Left renal pelvis (tissue), 4 donors: ENCODE measurements at places on chromosomes 16 and 17.

- DNase-seq = no peak
Observed at GRCh38 chr16:80614908-80615671, 74.3 kb downstream of the DYNLRB2 start.

GRCh38 chr16:31487071-31487719 is 4.3 kb downstream of the SLC5A2 start:
- no peak for DNase-seq

DNA sequence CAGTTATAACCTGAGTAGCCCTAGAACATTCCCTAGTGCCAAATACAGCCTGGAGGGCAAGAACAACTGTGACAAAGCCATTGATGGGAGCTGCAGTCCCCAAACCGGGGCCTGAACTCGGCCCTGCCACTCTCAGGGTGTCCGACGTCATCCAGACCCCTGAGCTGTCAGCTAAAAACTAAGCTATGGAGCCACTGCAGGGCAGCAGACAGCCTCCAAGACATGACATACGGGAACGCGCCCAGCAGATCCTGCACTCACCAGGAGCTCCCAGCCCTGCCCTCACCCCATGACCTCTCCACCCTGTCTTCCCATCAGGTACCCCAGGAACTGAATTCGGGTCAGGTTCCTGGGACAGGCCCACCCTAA is 28.4 kb downstream of the KDM8 start:
- no peak for DNase-seq

- DNase-seq = no peak
Observed at GRCh38 chr17:50952013-50952412, 85.9 kb upstream of the TOB1 start.

GRCh38 chr17:28485049-28485448 is 11.6 kb downstream of the SLC13A2 start:
- DNase-seq = no peak

DNA sequence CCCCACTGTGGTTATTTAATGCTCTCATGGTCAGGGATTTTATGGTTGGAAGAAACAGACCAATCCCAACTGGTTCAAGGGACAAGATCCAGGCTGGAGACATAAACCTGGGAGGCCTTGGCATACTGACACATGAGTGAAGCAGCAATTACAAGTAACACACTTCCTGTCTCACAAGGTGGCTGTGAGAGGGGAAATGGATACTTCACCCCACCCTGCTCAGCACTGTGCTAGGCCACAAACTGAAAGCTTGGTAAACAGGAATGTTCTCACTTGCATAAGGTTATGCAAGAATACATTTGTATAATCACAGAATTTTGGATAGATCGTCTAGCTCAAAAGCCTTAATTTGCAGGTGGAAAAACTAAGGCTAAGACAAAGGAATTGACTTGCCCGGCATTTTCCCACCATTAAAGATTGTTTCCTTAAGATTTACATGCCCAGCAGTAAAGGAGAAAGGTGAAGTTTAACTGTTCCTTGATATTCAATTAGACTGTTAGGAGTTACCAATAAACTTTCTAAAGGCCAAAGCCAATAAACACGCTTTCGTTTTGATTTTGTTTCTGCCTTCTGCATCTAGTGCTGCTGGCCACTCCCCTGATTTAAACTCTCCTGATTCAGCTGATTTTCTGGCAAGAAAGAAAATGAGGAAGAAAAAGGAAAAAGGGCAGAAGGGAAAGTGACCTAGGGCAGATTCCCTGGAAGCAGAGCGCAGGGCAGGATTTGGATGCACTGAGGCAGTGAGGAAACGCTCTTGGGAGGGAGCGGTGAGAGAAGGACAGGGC is 215.6 kb upstream of the CDH5 start:
- no peak for DNase-seq

DNA sequence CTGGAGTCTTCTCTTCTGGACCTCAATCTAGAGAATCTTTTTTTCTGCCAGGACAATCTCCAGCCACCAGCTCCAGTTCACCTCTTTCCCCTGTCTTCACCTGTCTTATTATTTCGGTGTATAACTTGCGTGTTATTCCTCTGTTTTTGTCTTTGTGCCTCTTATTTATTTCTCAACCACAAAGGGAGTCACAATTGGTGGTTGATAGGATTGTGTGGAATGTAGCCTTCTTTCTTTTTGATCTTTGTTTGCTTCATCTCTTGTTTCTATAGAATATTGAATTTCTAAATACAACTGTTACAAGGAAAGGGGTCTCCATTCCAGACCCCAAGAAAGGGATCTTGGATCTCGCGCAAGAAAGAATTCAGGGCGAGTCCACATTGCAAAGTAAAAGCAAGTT is 35.9 kb upstream of the HAS3 start:
- no peak for DNase-seq

GRCh38 chr17:6097005-6097279 is 26.8 kb downstream of the WSCD1 start:
- no peak for DNase-seq

GRCh38 chr17:57572062-57572461 is 173.0 kb downstream of the CCDC182 start:
- DNase-seq = no peak

GRCh38 chr17:51667706-51668083 is 407.3 kb downstream of the UTP18 start:
- DNase-seq = no peak

DNA sequence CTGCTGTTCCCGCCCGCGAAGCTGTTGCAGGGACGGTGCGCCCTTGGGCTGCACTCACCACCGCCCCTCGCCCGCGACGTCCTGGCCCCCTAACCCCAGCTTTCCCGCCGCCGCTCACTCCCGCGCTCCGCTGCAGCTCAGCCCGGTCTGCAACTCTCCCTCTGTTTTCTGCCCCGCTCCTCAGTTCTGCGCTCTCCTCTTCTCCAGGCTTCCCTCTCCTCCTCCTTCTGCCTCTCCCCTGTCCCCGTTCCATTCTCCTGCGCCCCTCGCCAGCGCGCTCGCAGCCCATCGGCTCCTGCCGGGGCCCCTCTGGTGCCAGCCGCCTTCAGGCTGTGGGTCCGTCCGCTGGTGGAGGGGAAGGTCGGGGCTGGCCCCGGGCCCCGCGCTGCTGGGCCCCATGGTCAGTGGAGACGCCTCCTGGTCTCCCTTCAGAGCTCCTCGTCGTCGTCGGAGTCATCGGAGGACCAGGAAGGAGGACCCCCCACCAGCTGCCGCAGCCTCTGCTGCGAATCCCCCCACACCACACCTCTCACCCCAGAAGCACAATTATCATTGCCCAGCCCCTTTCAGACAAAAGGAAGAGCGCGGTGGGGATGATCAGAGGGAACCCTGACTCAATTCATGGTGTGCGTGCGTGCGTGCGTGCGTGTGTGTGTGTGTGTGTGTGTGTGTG is 223.2 kb upstream of the FOXF1 start:
- no peak for DNase-seq

- no peak for DNase-seq
Observed at GRCh38 chr17:5226940-5227878, 7.5 kb downstream of the SCIMP start.

DNA sequence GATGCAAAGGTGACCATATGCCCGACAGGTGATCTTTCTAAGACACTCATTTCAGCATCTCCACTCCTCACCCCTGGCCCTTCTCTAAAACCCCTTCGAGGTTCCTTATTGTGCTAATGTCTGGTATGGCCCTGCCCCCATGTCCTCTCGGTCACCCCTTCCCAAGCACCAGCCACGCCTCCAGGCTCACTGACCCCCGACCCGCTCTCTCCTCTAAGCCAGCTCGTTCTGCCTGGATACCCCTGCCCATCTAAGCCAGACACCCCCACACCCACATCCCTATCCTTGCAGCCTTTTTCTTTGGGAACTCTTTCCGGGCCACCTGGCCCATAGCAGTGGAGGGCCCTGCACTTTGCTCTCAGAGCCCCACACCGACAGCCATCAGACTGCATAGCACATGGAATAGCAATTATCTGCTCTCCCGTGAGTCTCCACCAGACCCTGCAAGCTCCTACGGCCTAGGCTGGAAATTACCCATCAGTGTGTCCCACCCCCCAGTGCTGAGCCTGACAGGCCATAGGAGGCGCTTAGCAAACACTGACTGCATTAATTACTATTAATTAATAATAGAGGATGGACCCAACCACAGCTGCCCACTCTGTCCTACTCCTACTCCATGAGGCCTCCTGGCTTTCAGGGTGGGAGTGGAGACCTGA is 176.7 kb downstream of the TMEM132E start:
- no peak for DNase-seq

GRCh38 chr17:72416905-72417304 is 296.1 kb downstream of the SOX9 start:
- no peak for DNase-seq

- DNase-seq = no peak
Observed at GRCh38 chr16:72722552-72722951, 325.4 kb downstream of the ZFHX3 start.

GRCh38 chr17:76735006-76735405 is 2.1 kb downstream of the SRSF2 start:
- DNase-seq = no peak

- DNase-seq = no peak
Observed at GRCh38 chr17:67266496-67266895, 21.5 kb upstream of the HELZ start.

DNA sequence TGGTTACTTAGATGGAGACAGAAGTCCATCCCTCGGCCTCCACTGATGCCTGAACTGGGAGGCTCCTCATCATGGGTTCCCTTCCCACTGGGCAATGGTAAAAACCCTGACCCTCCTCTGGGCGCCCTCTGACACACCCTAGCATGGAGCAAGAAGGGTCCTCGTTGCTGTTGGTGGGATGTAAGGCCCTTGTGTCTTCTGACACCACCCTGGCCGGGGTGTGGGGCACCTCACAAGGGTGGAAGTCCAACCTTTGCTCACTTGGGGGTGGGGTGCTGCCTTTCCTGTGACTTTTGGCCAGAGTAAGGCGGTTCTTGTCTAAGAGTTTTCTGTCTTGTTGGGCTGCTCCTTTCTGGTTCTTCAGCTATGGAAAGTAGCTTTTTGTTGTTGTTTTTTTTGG is 28.7 kb downstream of the MPRIP start:
- no peak for DNase-seq

DNA sequence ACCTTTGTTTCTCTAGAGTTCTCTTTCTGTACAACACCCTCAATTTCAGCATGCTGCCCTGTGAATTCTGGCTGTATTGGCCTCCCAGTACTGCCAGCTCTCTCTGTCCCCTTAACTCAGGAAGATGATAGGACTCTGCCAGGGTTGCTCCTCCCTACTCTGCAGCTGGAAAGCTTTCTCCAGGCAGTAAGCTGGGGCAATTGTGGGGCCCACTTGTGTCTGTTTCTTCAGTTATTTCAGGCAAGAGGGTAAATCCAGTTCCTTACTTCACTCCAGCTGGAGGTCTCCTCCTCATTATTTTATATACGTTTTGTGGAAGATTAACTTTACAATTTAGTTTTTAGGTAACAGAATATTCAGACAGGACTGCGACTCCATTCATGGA is 9.9 kb downstream of the C17orf100 start:
- DNase-seq = no peak

DNA sequence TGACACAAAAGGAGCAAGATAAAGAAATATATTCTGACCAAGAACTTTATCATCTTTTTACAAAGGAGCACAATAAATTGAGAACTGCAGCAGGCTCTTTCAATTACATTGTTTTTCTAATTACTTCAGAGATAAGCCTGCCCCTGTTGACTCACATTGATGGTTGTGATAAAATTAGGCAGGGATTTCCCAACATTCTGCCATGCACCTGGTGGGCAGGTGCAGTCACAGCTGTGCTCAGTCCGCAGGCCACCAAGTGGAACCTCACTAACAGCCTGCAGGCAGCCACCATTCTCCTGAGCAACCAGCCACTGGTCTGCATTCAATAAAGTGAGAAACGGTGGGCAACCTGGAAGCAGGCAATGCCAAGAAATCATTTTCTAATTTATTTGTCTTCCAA is 5.1 kb downstream of the FANCA start:
- no peak for DNase-seq

DNA sequence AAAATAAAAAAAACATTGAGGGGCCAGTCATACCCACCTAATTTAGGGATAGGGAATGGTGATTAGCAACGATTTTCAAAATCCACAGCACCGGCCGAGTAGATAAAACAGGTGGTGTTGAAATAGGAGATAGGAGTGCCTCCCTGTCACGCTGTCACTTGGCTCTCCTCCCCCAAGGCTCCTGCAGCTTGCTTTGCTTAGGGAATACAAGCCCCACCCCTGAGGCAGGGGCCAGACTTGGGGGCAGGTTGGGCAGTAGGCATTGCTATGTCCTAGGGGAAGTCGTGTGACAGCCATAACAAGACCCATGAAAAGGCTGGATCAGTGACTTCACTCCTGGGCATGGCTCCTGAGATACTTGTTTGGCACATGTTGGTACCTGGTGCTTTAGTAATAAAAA is 25.8 kb downstream of the POLR2A start:
- no peak for DNase-seq

DNA sequence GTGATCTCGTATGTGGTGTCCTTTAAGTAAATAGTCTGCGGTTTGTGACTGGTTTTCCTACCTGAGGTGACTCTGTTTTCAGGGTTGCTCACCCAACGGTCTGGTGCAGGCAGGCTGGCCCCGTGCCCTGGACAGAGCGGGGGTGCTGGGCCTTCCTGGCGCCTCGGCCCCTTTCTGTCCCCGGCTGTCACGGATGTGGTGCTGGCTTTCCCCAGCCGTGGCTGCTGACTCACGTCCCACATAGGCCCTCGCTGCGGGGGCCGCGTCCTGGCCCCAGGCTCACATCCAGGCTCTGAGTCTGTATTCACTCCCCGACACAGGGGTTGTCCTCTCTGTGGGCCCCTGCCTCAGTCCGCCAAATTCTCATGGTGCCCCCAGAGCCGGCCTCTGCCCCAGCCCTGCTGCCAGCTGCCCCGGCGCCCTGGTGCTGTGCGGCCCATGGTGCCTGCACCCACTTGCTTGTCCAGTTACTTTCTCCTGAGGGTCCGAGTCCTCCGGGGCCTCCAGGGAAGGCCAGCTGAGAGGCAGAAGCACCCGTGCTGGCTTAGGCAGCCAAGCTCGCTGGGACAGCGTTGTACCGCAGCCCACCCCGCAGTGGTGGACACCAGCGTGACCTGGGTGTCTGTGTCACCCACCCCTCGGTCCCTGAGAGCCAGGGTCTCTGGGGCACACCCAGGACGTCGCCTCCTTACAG is 5.9 kb downstream of the CHMP6 start:
- no peak for DNase-seq

DNA sequence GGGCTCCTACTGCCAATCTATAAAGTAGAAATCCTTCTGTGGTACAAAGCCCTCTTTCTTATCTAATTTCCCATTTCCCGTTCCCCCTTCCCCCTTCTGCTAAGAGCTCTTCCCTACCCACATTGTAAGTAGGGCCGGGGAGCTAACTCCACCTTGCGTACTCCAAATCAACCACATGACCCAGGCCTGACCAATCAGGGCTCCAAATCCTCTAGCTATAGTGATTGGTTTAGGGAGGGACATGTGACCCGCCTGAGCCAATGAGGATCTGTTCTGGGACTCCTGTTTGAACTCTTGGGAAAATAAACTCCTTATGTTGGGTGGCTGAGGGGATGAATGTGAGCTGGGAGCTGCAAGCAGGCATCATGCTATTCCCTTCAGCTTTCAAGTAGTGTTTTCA is 40.9 kb upstream of the MEOX1 start:
- DNase-seq = no peak

GRCh38 chr17:28839221-28839620 is 3.4 kb downstream of the FAM222B start:
- no peak for DNase-seq

- DNase-seq = no peak
Observed at GRCh38 chr17:8360260-8360659, 16.2 kb downstream of the KRABD2 start.
